ENCODE measurements at places on chromosomes 1 and 21. TPM values are rescaled to one million over a fixed set of nuclear protein-coding genes. Genes with fewer than 3 reads are reported as not detected.

GRCh38 chr1:223815020-223815853, 30.5 kb downstream of the TP53BP2 start:
- DNase-seq, result no peak

DNA sequence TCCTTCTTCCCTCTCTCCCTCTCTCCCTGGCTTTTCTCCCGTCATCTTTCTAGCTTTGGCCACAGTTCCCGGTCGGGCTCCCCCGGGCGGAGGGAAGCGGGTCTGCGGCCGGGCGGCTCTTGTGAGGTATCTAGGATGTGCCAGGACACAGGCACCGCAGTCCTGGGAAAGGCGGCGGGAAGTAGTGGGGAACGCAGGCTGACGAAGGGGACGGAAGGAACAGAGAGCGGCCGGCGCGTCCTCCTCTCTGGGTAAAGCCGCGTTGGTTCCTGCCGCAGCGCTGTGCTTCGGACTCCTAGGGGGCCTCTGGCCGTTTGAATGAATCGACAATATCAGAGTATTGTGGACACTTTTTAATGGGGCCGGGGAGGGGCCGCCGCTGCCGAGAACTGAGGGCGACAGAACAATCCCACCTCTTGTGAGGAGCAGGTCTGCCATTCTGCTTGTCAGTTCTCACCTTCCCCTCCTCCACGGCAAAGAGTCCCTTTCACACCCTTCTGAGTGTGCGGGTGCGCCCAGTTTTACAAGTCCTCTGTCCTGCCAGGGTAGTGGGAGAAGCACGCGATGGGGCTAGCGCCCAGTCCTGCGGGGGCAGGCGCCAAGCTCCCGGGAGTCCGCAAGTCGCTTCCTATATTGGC, 1.2 kb upstream of the LHX9 start:
- peak; percentile 89 for DNase-seq

GRCh38 chr1:228996281-228996680, 261.0 kb downstream of the RHOU start:
- peak; percentile 78 for DNase-seq

DNA sequence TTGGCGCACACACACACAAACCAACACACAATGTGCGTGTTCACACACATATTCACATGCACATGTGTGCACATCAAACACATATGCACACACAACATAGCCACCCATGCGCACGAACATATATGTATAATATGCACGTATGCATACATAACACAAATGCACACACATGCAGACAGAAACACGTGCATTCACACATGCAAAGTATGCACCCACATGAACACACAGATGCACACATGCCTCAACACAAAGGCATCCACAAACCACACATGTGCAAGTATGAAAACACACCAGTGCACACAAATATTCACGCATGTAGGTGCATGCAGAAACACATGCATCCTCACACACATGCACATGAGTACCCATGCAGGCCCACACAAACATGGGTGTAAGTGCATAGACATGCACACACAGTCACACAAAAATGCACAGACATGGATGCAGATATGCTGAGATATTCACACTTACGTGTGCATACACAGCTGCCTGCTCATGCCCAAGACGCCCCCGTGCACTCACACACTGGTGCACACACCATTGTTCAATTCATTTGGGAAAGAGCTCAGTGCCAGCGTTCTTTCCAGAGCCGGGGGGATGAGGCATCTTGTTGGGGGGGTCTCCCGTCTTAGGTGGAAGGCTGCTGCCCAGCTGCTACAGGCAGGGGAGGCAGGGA, 52.7 kb upstream of the ARHGEF16 start:
- DNase-seq, result no peak

DNA sequence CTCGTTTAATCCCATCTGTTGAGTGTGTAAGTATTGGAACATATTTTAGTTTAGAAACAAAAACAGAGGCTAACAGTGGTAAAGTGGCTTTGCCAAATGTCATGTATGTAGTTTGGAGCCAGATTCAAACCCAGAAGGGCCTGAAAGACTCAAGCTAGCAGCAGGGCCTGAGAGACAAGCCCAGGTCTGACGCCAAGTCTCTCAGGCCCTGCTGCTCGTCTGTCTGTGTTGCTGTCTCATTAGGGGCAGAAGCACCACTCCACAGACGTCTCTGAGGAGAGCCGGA, 8.3 kb downstream of the CITED4 start:
- no peak for DNase-seq

DNA sequence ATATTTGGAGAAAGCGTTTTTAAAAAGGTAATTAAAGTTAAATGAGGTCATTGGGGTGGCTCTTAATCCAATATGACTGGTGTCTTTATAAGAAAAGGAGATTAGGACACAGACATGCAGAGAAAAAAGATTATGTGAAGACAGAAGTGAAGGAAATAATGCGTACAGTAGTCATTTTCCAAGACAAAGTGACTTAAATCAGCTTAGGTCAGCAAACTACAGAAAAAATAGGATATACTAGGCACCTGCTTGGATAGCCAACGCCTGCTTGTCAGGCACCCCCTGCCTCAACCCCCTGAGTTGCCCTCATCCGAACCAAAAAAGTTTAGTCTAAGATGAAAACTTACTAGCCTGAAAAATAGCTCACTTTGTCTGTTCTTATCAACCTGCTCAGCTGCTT, 58.2 kb upstream of the SPAG17 start:
- no peak for DNase-seq

GRCh38 chr1:76568573-76569238, 298.6 kb upstream of the ST6GALNAC5 start:
- no peak for DNase-seq

DNA sequence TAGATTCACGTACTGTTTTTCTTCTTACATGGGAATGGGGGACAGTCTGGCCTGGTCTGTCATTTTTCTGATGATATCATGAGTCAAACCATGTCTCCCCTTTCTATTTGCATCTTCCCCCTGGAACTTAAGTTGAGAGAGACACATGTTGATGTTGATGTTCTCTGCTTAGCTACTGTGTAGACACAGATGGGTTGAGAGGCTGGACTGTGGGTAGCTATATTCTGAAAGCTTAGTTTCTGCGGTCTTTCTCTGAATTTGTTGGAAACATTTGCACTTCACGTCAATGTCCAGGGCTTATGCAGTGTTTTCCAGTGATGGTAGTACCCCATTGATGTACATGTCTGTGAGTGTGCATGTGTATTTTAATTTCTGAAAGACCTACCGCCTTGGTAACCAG, 58.2 kb downstream of the FCRL5 start:
- DNase-seq, result no peak

DNA sequence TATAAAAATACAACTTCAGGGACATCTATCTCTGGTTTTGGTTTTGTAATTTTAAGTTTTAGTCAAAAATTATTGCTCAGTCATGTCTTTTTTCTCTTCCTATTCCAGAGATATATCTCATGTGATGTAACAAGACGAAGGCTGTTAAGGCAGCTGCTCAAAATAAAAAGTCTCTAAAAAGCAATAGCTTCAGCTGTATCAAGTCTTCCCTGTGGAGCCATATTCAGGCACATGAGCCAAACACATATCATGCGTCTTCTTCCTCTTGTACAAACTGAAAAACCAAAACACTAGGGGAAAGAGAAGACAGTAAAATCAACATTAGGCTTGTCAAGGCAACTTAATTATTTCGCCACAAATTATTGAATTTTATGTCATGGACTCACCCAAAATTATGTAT, 240.7 kb downstream of the NRIP1 start:
- no peak for DNase-seq

DNA sequence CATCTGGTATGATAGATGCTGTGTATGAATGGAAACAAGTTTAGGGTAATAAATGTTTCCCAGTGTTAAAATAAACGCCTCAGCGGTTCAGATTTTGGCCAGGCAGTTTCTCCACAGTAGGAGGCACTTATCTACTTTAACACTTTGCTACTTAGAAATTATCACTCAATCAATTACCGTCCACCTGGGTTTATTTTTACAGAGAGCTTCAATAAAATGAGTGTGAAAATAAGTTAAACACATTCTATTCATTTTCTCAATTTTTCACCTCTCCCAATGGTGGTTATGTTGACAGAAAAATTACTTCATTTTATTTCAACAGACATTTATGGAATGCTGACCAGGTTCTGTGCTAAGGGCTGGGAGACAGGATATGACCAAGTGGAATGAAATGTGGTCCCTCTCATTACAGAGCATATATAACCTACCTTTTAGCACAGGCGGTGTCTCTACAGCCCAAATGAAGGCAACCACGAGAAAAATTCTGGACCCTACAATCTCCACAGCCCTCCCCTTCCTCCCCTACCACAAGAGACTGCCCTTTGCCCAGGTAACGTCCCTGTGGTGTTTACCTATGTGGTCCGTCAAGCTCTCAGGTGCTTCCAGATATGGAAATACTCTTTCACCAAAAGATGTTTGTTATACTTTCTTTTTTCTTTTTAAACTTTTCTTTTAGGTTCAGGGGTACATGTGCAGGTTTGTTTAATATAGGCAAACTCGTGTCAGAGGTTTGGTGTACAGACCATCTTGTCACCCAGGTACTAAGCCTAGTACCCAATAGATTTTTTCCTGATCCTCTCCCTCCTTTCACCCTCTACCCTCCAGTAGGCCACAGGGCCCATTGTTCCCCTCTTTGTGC, 105.5 kb downstream of the HLCS start:
- DNase-seq, result no peak

DNA sequence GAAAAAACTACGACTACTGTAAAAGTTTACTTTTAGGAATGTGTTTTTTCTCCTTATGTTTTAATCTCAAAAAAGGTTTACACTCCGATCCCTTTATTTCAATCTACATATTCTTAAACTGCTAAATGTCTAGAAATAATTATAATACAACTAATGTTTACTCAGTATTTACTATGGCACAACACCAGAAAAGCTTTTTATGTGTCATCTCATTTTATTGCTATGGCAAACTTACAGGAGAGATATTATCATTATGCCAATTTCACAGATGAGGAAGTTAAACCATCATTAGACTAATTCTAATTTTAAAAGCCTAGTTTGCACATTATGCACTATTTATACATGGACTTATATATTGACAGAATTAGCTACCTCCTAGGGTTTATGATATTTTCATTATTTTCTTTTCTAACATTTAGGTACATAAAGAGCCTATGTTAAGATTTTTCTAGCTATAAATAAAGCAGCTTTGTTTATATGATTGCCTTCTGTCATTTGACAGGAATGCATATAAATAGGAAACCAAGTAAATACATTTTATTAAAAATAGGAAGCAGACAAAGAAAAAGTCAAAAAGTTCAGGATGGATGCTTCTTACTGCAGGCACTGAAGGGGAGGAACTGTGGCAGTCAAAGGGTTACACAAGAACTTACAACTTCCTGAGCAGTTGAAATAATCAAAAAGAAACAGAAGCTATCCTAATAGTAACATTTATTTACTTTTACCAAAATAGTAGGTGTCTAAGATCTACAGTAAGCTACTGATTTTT, 442.4 kb downstream of the LTN1 start:
- no peak for DNase-seq

DNA sequence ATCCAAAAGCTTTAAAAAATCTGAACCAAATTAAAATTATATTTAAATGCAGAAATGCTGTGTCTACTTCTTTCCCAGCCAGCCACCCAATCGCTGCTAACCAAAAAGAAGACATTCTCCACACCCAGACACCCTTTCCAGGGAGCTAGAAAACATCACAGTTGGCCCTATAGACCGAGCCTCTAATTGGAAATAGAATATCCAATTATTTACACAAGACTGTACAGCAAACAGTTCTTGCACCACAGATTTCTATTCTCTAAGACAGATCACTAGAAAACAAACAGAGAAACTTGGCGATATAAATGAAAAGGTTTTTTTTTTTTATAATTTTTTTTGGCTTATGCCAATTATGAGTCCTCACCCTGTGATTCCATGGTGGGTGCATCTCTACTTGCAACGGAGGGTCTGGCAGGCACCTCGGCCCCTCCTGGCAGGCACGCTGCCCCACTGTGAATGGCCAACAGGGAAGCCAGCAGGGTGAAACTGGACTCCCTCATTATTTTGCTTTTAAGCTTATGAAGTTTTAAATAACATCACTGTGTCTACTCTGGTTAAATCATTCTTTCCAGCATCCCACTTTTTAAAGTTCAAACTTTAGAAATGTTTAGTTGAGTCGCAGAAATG, 29.2 kb downstream of the BCAR3 start:
- no peak for DNase-seq

- no peak for DNase-seq
Measured at GRCh38 chr1:39174390-39175081, 30.0 kb upstream of the MACF1 start.

DNA sequence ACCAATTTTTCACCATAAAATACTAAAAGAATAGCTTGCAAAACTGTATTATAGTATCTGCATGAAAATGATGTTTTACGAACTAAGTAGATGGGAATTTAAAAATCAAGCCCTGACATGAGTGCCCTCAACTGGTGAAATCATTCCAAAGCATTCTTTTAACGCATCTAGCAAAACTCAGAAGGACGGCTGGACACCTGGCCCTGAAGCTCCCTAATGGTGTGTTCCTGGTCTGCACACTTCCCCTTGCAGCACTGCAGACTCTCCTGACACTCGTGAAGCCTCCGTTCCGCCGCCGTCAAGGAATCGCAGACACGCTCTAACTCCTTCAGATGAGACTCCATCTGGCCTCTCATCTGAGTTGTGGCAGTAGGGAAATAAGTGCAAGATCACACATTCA, 39.9 kb downstream of the ODF2L start:
- DNase-seq, result no peak

DNA sequence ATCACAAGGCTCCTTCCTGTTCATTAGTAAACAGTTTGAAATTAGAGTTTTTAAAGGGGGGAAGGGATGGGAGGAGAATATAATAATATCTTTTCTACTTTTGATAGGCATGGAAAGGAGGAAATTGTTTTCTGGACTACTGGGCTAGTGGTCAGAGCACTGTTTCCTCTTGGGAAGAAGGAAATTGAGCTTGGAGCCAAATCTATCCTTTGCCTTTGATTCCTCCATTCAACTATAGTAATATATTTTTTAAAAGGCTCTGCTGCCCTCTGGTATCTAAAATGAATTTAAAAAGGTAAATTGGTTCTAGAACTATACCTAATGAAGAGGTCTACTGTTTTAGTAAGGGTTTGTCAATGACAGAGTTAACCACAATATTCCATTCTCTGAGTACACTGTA, 5.9 kb downstream of the IARS2 start:
- DNase-seq, result no peak

GRCh38 chr21:25936776-25937175, 202.0 kb downstream of the GABPA start:
- no peak for DNase-seq

DNA sequence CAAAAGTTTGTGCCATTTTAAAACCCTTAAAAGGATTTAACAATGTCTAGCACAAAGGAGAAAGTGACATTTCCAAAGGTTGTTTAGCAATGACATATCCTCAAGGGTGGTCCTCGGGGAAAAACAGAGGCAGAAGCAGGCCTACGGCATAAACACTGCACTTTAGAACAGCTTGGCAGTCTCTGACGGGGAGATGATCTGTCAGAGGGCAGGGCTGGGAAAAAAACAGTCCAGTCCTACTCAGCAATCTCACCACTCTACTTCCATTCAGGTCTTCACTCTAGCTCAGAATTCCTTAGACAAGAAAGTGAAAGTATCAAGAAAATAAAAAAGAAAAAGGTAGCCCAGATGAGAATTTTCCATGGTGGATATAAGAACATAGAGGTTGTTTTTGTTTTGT, 4.1 kb downstream of the CRYZ start:
- no peak for DNase-seq

GRCh38 chr1:245874942-245875580, 632.0 kb downstream of the SMYD3 start:
- DNase-seq, result peak; percentile 89

The HRNR gene
- 0.05 TPM for total RNA-seq

The TNFSF18 gene
- 0.10 TPM for total RNA-seq

The PTGS2 gene
- total RNA-seq, result 9.3 TPM

The TACSTD2 gene
- 5.6 TPM for total RNA-seq

The CSF3R gene
- 33.4 TPM for total RNA-seq

The ABCD3 gene
- 34.4 TPM for total RNA-seq

The LCE3E gene
- not detected for total RNA-seq

The RNF186 gene
- total RNA-seq, result not detected
